ENCODE measurements at places on chromosomes 3 and 15.

GRCh38 chr15:70035051-70035718 is 62.5 kb downstream of the TLE3 start:
- DNase-seq: no peak

DNA sequence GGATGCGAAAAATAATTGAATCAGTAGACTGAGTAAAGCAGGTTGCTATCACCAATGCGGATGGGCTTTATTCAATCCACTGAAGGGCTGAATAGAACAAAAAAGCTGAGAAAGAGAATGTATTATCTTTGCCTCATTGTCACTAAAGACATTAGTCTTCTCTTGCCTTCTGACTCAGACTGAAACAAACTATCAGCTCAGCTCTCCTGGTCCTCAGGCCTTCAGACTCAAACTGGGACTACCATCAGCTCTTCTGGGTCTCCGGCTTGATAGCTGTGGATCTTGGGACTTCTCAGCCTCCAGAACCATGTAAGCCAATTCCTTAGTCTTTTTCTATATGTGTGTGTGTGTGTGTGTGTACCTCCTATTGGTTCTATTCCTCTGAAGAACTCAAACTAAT is 12.6 kb downstream of the IFT57 start:
- no peak for DNase-seq

DNA sequence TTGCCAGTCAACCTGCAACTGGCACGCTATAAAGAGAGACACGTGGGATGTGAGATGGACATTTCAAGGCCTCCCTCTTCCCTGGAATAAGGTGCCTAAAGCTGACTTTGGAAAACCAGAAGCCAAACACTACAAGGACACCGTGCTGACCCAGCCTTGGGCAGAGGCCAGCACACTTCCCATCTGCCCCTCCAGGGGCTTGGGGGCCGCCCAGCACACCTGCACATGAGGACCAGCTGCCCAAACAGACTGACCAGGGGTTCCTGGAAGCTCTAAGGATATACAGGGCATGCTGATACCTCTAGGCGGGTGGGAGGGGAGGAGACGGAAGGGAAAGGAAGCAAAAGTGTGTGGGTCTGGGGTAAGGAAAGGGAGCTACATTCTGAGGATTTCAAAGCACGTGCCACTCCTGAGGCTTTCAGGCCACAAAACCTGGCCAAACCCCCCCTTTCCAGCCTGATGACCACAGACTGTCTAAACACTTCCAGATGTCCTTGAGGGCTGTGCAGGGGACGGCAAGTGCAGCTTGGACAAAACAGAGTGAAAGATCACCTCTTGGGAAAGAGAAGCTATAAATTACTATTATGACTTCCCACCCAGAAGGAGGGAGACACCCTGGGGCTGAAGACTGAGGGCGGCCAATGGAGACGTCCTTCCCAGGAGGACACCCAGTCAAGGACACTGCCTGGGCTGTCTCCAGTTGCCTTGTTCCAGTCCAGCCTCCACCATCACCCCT is 57.9 kb downstream of the ADCY5 start:
- DNase-seq: no peak

DNA sequence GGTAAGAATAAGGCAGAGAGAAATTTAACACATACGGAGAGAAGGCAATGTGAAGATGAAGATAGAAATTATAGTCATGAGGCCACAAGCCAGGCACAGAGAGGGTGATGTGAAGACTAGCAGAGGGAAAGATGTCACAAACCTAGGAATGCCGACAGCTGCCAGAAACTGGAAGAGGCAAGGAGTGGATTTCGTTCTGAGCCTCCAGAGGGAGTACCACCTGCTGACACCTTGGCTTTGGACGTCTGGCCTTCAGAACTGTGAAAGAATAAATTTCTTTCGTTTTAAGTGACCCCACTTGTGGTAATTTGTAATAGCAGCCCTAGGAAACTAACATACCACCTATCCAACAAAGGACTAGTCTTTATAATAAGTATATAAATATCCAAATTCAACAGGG is 5.0 kb upstream of the SGO1 start:
- DNase-seq: no peak

GRCh38 chr3:47108546-47108945 is 55.4 kb downstream of the SETD2 start:
- no peak for DNase-seq

- DNase-seq: peak; percentile 36
Observed at GRCh38 chr3:186209810-186210752, 101.2 kb upstream of the ETV5 start.

DNA sequence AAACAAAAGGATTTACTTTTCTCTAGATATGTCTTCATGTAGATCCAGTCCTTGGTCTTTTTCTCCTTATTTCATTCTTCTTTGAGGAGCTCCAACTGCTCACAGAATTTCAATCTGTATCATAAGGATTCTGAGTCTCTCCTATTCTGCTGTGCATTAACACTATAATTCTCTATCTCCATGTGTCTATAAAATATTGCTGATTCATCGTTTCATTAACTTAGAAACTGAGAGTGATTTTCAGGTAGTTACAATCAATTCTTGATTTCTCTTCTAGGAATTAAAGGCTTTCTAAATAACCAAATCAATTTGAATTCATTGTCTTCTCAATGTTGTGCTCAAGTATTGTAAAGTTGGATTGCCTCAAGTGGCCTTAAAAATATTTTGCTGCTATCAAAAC is 651.5 kb upstream of the CADM2 start:
- DNase-seq: no peak

GRCh38 chr3:161851941-161852566 is 355.4 kb downstream of the OTOL1 start:
- DNase-seq: peak; percentile 56

GRCh38 chr3:122484985-122485384 is 29.8 kb downstream of the KPNA1 start:
- DNase-seq: no peak

GRCh38 chr15:77607111-77607893 is 25.4 kb downstream of the LINGO1 start:
- no peak for DNase-seq

GRCh38 chr15:78140292-78140691 is 8.9 kb upstream of the IDH3A start:
- no peak for DNase-seq

- no peak for DNase-seq
Observed at GRCh38 chr3:100545371-100545770, 53.0 kb downstream of the TMEM45A start.

- no peak for DNase-seq
Observed at GRCh38 chr3:31064021-31064420, 169.6 kb upstream of the GADL1 start.

- DNase-seq: no peak
Observed at GRCh38 chr3:105538483-105538882, 171.8 kb downstream of the ALCAM start.

DNA sequence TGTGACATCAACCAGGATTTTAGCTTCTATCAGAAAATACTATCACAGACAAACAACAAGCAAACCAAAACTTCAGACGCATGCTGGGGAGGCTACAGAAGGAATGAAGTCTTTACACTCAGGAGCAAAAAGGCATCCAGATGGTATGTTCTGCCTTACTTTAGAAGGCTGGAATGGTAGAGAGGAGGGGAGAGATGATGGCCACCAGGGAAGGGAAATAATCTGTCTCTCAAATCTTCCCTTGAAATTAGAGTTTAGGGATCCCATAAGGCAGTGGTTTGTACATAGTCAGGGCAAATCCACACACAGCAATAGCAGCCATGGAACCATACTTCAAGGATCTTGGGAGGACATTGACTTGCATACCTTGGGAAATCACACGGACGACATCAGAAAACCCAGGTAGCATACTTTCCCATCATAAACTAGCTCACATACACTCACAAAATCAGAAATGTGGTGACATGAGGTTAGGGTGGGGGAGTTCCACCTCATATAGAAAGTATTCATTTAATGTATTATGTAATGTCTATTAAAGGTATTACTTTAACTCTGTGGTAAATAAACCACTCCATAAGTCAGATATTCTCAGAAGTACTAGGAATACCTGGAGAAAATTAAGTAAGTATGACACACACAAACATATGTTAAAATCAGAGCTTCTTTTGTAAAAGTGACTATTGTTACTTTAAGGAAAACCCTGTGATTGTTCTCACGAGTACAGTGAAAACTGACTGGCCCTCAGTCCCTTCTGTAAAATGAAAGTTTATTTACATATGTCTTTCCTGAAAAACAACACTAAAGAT is 9.4 kb downstream of the BTLA start:
- no peak for DNase-seq

- DNase-seq: no peak
Observed at GRCh38 chr15:66886241-66886675, 179.1 kb upstream of the SMAD3 start.

- no peak for DNase-seq
Observed at GRCh38 chr3:13024765-13025065, 48.5 kb downstream of the IQSEC1 start.

GRCh38 chr3:177061369-177061768 is 135.9 kb downstream of the TBL1XR1 start:
- no peak for DNase-seq

DNA sequence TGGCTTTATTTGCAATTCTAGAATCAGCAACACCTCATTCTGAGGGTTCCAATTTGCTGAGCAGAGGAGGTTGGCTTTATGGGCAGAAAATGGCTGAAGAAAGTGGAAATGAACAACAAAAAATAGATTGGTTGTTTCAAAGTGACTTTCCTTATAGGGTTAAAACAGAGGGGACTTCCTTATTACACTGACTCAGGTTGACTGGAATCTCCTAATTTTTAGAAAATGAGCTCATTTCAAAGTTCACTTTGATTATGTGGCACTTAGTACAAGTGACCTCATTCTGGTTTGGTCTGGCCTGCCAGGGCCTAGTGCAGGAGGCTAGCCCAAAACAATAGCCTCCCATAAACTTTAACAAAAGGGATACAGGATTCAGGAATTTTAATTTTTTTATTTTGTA is 41.4 kb downstream of the NFKBIZ start:
- DNase-seq: no peak
